Activated CD8-positive, alpha-beta T cell treated with anti-CD3 and anti-CD28 coated beads for 36 hours (primary cell): ENCODE measurements at places on chromosomes 1 and 21. TPM values are rescaled to one million over a fixed set of nuclear protein-coding genes. Genes with fewer than 3 reads are reported as not detected.

- H3K4me3 ChIP-seq = no peak overlapping the region
- no peaks in the 10 kb centered on the region for H3K27me3 ChIP-seq
- H3K36me3 ChIP-seq = no peaks in the 10 kb centered on the region
Observed at GRCh38 chr1:235054466-235054865, 74.2 kb downstream of the TOMM20 start.

The CSMD2 gene
- not detected for total RNA-seq

DNA sequence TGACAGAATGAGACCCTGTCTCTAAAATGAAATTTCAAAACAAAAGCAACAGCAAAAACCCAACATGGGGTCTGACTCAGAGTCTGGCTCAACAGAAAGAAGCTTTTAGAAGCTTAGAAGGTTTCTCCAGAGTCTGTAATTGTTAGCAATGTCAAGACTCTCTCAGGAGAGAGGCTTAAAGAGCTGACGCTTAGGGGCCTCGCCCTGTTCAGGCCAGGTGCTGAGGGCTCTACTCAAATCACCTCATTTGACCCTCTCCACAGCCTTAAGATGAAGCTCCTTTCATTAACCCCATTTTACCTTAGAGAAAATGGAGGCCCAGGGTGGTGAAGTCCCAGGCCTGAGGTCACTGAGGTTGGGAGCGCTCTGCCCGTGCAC lies 5.3 kb upstream of the KIF17 start:
- H3K27ac ChIP-seq = no peak overlapping the region
- H3K4me1 ChIP-seq = no peaks in the 10 kb centered on the region
- H3K27me3 ChIP-seq = peaks cover 11% of the 10 kb centered on the region
- no peaks in the 10 kb centered on the region for H3K36me3 ChIP-seq
- no peak for DNase-seq
- no peak overlapping the region for H3K4me3 ChIP-seq

The MYOG gene
- not detected for total RNA-seq

DNA sequence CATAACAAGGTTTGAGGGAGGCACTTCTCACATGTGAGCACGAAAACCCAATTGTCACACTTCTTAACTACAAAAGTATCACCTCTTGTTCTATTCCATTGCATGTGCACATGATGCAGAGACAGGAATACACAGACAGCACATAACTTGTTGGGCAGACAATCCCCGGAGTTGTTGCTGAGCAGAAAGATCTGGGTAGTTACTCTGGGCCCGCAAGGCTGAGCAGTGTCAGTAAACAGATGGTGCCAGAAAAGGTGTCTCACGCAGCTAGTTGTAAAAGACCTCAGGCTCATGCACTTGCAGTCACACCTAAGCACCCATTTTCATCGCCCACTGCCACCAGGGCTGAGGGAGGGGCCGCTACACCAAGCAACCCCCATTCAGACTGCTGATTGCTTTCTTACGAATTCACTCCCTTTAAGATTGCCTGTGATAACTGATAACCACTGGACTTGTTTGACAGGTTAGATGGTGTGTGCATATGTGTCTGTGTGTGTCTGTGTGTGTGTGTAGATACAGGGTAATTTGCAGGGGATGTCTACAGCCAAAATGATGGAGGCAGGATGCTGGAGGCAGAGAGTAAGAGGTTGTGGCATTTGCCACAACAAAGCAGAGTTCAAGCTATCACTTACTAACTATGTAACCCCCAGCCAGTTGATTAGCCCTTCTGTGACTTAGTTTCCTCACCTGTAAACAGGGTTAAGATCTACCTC lies 4.2 kb downstream of the LGR6 start:
- no peak overlapping the region for H3K4me3 ChIP-seq
- no peak overlapping the region for H3K27ac ChIP-seq
- peaks cover 14% of the 10 kb centered on the region for H3K27me3 ChIP-seq
- DNase-seq = no peak
- H3K4me1 ChIP-seq = peaks cover 27% of the 10 kb centered on the region

GRCh38 chr1:107450899-107451664 lies 310.2 kb downstream of the NTNG1 start:
- peaks cover 6% of the 10 kb centered on the region for H3K27me3 ChIP-seq
- H3K4me1 ChIP-seq = no peaks in the 10 kb centered on the region
- H3K36me3 ChIP-seq = no peaks in the 10 kb centered on the region

DNA sequence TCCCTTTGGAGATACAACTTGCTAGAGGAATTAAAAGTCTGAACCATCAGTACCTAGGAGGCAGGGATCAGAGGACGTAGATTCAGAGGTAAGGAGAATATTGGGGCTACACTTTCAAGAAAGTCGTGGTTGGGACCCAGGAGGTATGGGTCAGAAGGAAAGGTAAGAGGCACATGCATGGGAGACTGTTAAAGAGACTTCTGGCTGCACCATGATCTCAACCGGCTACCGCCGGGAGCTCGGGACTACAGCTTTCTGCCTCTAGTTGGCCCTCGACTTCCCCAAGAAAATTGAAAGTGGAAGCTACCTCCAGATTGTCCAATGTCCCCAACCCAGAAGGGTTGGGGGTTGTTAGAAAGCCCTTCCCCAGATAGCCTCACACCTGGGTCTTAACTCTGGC lies 355.7 kb upstream of the TMPRSS15 start:
- DNase-seq = no peak
- H3K4me1 ChIP-seq = no peaks in the 10 kb centered on the region
- no peak overlapping the region for H3K27ac ChIP-seq
- H3K27me3 ChIP-seq = no peaks in the 10 kb centered on the region

DNA sequence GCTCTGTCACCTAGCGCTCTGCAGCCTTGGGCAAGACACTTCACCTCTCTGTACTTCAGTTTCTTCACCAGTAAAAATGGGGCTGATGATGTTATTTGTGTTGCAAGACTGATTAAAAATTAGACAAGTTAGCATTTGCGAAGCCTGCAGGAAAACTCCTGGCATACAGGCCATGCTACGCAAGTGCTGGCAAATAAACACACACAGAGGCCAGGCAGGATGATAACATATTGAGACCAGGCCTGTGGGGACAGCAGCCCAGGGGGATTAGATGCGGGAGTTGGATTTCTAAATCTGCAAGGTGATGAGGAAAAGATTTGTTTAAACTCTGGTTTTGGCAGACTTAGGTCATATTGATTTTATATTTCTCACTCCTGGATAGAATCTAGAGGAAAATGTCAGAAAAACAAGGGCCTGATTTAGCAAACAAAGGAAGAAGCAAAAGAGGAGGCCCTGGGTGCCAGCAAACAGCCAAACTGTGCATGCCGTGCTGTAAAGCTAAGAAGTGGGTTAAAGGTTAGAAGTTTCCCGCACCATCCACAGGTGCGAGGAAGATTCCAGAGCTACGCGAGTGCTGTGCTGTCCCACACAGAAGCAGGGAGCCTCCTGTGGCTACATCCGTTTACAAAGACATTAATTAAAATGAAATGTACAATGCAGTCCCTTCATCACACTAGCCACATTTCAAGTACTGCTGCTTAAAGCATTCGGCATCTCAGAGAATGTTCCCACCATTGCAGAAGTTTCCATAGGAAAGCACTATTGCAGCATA lies 532.2 kb downstream of the NPHP4 start:
- H3K4me1 ChIP-seq = no peaks in the 10 kb centered on the region
- DNase-seq = no peak
- H3K4me3 ChIP-seq = no peak overlapping the region
- no peak overlapping the region for H3K27ac ChIP-seq
- H3K36me3 ChIP-seq = no peaks in the 10 kb centered on the region
- H3K27me3 ChIP-seq = no peaks in the 10 kb centered on the region

GRCh38 chr1:156910309-156910782 lies 10.1 kb upstream of the LRRC71 start:
- peaks cover 3% of the 10 kb centered on the region for H3K4me1 ChIP-seq
- no peak overlapping the region for H3K27ac ChIP-seq
- no peak overlapping the region for H3K4me3 ChIP-seq
- peak; percentile 76 for DNase-seq
- peaks cover 13% of the 10 kb centered on the region for H3K27me3 ChIP-seq

GRCh38 chr1:173714441-173714758 lies 381 bp upstream of the KLHL20 start:
- H3K27ac ChIP-seq = peak overlapping the region; percentile 94
- peaks cover 13% of the 10 kb centered on the region for H3K4me1 ChIP-seq
- peak overlapping the region; percentile 92 for H3K4me3 ChIP-seq
- peaks cover 3% of the 10 kb centered on the region for H3K36me3 ChIP-seq
- H3K27me3 ChIP-seq = peaks cover 13% of the 10 kb centered on the region

- H3K4me3 ChIP-seq = no peak overlapping the region
- H3K27ac ChIP-seq = no peak overlapping the region
- peaks cover 5% of the 10 kb centered on the region for H3K4me1 ChIP-seq
Observed at GRCh38 chr21:42906233-42906632, 13.1 kb downstream of the NDUFV3 start.

DNA sequence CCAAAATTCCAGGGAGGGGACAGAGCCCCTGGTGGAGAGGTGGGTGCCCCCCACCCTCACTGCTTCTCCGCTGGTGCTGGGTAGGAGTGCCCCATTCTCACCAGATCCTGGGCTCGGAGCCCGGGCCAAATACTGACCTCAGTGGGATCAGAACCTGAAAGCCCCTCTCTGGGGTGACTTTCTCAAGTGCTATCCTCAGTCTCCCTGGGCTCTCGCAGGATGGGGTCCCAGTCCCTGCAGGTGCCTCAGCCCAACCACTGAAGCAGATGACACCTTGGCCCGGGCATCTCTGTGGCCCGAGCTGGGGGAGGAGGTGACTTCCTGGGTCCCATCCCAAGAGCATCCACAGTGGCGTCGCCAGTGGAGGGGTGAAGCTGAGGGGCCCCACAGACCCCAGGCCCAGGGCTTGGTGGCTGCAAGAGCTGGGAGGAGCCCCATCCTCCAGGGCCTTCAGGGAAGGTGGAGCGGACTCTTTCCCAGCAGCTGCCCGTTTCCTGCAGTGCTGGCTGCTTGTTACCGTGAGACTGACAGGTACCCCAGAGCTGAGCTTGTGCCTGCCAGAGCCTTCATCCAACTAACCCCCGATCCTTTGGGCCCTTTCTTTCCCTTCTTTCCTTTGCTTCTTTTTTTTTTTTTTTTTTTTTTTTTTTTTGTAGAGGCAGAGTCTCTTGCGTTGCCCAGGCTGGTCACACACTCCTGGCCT lies 3.9 kb upstream of the FNDC10 start:
- H3K36me3 ChIP-seq = no peaks in the 10 kb centered on the region
- H3K4me3 ChIP-seq = no peak overlapping the region
- peaks cover 5% of the 10 kb centered on the region for H3K27me3 ChIP-seq

- H3K4me1 ChIP-seq = no peaks in the 10 kb centered on the region
- no peak overlapping the region for H3K4me3 ChIP-seq
- H3K36me3 ChIP-seq = no peaks in the 10 kb centered on the region
- H3K27me3 ChIP-seq = peaks cover 5% of the 10 kb centered on the region
- DNase-seq = no peak
Observed at GRCh38 chr1:225539069-225539468, 111.2 kb upstream of the LBR start.

DNA sequence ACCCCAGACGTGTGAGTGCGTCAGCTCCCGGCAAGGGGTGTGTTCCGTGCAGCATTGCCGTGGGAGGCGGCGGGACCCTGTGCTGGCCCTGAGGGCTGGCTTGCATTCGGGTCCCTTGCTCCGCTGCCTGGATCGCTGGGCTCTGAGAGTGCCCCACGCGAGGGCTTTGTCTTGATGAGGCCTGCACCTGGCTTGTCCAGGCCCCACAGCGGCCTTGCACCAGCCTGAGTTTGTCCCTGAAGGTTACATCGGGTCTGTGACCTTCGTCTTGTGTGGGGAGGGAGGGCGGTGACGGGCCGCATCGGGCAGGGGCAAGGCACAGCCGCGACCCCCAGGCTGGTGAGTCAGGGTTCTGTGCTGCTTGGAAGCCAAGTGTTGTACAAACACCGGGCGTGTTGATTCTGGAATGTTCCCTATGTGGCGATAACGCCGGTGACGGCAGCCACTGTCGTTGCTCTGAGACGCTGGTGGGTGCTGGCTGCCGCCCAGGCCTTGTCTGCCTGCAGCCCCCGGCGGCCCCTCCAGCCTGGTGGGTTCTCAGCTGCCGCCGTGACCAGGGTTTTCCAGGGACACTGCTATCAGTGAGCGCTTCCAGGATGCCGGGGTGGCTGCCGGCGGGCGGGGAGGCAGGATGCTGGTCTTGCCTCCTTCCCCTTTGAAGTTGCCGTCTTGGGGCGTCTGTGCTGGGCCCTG lies 42.9 kb downstream of the SLX9 start:
- H3K27ac ChIP-seq = no peak overlapping the region
- H3K4me3 ChIP-seq = no peak overlapping the region
- H3K36me3 ChIP-seq = peaks cover 9% of the 10 kb centered on the region
- no peak for DNase-seq

The OR2T2 gene
- not detected for total RNA-seq

DNA sequence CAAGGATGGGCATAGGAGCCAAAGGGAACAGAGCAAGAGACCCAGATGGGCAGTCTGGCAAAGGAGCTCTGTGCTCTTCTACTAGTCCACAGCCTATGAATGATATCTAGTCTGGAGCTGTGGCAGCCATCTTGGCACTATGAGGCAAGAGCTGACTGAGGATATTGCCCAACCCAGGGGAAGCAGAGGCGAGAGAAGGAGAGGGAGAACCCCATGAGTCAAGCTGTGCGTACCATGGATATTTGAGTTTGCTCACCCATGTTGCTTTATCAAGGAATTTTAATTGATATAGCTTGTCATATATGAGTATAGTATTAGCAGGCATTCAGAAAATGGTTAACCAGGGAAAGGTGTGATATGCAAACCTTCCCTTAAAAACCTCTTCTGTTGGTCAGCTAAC lies 420.9 kb downstream of the PRDM2 start:
- H3K27me3 ChIP-seq = peaks cover 15% of the 10 kb centered on the region
- no peak overlapping the region for H3K27ac ChIP-seq
- no peaks in the 10 kb centered on the region for H3K36me3 ChIP-seq
- H3K4me3 ChIP-seq = no peak overlapping the region

The VSIG8 gene
- not detected for total RNA-seq
